ENCODE measurements at places on chromosomes 6 and 20. TPM values are rescaled to one million over a fixed set of nuclear protein-coding genes. Genes with fewer than 3 reads are reported as not detected.

- DNase-seq = no peak
Observed at GRCh38 chr6:33286946-33287914, 1.8 kb downstream of the WDR46 start.

- DNase-seq = no peak
Observed at GRCh38 chr20:2729791-2730190, 37.2 kb downstream of the EBF4 start.

DNA sequence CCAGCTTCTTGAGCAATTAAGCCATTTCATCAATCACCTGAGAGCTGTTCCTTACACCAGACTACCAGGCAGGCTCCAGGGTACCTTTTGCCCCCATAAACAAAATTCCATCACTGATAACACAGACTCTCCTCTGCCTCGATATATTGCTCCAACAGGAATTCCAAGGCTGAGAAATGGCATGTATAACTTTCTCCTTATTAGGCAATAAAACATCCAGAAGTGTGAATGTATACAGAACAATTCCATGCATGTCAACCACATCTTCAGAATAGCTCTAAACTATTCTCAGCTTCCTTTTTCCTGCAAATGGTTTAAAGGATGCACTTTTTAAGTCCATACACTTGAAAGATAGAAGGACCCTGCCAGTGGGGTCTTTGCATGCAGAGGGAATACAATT lies 73.8 kb downstream of the EDN3 start:
- DNase-seq = no peak

GRCh38 chr6:103578115-103578514 lies 1281.6 kb downstream of the HACE1 start:
- no peak for DNase-seq

- no peak for DNase-seq
Observed at GRCh38 chr6:90574610-90575009, 12.3 kb downstream of the MAP3K7 start.

DNA sequence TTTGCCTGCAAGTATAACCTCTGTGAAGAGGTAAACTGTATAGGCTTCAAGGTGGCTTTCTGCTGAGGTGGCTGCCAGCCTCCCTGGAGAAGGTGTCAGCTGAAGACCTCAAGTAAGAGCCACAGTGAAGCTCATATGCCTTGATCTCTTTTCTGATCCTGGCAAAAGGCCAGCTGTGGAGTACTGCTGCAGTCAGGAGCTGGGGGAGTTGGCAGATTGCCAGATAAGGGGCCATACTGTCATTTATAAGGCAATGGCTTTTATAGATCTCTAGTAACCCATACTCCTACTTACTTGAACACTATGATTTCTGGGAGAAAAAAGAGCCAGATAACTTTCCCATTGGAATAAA lies 8.8 kb upstream of the CEP85L start:
- no peak for DNase-seq

GRCh38 chr6:2086326-2086965 lies 159.0 kb downstream of the GMDS start:
- no peak for DNase-seq

DNA sequence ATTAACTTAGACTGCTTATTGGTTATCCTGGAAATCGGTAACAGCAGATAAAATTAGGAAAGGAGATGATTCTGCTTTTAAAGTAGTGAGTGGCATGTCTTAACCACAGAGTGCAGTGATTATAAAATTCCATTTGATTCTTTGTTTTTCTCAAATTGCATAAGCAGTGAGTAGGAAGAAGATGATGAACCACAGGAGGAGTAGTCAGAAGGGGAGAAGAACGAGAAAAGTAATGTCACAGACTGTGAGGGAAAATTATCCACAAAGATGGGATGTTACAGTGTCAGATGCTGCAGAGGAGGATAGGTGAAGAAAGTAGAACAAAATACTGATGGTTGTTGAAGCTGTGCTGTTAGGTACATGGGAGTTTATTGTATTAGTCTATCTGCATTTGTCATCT lies 63.0 kb downstream of the ITCH start:
- no peak for DNase-seq

DNA sequence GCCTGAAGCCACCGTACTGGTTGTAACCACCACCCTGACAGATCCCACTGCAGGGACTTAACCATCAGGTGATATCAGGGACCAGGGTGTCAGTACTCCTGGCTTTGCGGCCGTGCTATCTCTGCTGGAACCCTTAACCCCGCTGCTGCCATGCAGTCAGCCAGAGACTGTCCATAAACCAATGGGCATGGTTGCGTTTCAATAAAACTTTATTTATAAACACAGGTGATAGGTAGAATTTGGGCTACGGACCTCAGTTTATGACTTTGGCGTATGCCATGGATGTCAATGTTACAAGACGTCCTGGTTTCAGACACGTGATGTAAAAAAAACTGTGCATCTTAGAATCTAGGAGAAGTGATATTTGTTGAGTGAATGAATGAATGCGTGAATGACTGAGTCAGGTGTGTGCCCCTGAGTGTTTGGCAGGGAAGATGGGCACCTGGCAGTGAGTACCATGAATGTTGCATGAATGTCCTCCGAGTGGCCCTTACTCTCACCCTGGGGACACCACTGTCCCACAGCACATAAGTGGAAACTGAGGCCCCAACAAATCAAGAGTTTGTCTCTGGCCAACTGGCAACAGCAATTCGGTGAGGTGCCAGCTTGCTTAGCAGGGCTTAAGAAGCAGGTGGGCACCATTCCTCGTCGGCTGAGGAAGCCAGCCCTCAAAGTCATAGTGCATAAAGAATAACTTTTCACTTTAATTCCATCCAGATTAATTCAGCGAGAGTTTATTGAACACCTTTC lies 64.0 kb upstream of the APCDD1L start:
- DNase-seq = peak; percentile 14

- DNase-seq = no peak
Observed at GRCh38 chr20:34022151-34022838, 28.6 kb downstream of the RALY start.

DNA sequence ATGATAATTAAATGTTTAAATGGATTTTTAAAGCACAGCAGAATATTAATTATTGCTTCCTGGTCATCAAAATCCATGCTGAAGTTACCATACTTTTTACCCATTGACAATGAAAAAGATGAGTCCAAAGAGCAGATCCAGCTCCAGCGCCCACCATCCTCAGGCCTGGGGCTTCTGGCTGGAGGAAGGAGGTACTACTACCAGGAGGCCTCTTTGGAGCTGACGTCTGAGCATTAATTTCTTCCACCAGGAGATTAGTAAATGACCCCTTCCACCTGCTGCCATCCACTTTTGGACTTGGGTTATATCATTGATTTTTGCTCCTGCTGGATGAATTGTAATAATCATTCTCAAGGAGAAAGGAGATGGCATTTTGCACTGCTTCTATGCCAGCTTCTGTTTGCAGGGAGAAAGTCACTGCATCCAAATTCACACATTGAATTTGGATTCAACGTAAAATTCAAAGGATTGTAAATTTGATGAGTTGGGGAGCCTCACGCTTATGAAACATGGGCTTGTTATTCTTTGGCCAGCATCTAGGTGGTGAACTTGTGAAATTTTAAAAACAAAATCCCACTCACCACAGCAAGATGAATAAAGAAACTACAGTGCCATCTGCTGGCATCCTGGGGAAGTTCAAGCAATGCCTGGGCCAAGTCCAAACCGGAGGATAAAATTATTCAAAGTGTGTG lies 121.8 kb downstream of the SASH1 start:
- DNase-seq = peak; percentile 69

- no peak for DNase-seq
Observed at GRCh38 chr20:46093531-46093930, 3.8 kb upstream of the NCOA5 start.

GRCh38 chr6:144159223-144159622 lies 8.9 kb downstream of the STX11 start:
- DNase-seq = no peak

- DNase-seq = no peak
Observed at GRCh38 chr6:106823732-106824351, 150.7 kb downstream of the CD24 start.

GRCh38 chr6:146253691-146254090 lies 224.8 kb downstream of the GRM1 start:
- DNase-seq = no peak

GRCh38 chr20:11929947-11930346 lies 12.3 kb downstream of the BTBD3 start:
- DNase-seq = no peak

GRCh38 chr20:19260412-19261090 lies 48.1 kb downstream of the SLC24A3 start:
- DNase-seq = no peak

DNA sequence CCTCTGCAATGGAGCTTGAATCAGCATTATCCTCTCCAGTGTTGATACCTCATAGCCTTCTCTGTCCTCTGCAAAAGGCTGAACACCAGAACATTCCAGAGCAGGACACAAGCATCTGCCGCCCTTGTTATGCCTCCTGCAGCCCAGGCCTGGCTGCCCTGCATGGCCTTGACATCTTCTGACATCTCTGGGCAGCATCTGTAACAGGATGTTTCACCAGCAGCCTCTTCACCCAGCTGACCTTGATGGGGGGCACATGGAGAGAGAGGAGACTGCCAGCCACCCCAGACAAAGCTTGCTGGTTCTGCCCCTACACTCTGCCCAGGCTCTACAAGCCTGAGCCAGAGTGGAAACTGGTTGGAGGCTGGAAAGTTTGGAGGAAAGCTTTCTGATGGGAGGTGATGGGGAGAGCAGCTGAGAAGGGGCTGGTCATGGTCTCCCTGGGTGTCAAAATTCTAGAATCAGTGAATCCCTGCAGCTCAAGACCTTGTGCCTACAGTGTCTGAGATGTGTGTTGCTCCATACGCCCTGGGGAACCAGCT lies 145.1 kb downstream of the MRPL14 start:
- DNase-seq = no peak

- no peak for DNase-seq
Observed at GRCh38 chr6:156842598-156843250, 65.5 kb downstream of the ARID1B start.

GRCh38 chr6:2185466-2185865 lies 59.9 kb downstream of the GMDS start:
- DNase-seq = no peak

DNA sequence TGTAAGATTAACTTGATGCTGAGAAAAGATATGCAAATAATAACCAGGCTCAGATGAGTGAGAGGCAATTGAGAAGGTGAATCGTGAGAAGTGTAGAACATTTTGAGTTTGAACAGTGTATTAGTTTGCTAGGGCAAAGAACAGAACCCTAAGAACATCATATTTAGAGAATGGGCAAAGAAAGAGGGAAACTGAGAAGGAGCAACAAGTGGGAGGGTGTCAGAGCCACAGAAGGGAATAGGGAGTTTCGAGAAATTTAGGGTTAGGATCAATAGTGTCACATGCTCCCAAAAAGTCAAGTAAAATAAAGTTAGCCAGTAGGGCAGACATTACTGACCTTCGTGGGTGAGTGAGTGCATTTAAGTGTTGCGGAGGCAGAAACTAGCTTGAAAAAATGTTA lies 5.5 kb upstream of the FAXC start:
- no peak for DNase-seq

DNA sequence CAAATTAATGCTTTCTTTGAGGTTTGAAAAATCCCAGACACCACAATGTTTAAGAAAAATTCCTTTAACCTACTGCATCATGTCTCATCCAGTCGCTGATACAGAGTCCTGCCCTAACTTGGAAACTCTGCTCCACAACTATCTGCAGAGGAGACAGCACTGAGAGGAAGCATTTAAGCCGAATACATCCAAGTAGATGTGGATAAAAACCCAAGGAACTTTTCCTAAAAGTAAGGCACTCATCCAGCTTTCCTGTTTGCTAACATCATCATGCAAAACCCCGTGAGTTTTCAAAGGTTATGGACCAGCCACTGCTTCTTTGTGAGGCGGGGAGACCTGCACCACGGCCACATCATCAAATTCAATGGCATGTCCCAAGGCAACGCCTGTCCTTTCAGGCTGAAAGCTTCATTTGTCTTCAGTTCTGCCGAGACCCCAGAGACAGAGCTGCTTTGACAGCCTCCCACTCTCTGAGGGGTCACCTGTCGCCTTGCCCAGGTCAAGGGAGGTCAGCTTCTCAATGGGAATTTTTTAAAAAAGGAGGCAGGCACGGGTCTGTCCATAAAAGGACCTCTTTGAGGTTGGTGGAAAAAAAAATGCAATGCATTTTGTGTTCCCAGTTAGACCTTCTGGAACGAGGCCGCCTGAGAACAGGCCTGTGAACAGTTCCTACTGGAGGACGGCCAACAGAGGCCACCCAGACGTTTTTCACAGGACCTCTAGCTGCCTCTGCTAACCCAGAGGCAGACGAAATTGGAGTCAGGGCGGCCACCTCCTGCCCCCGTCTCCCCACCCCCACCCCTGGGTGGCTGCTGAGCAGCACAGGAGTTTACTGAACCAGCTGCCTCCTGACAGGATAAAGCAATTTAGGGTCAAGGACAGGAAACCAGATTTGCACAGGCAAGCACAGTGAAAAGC lies 142.5 kb upstream of the HDDC2 start:
- DNase-seq = no peak

CD93 gene
- 64.9 TPM for total RNA-seq

OVOL2 gene
- 21.0 TPM for total RNA-seq

LY6G6C gene
- total RNA-seq = not detected

TAPBP gene
- total RNA-seq = 38.6 TPM

PPARD gene
- 7.2 TPM for total RNA-seq

OPRL1 gene
- 3.4 TPM for total RNA-seq

SIRPB1 gene
- 5.8 TPM for total RNA-seq

PRICKLE4 gene
- 0.80 TPM for total RNA-seq

OTOR gene
- total RNA-seq = not detected

IL17F gene
- not detected for total RNA-seq

Data from breast epithelium (tissue), 4 donors.